Activated T-cell treated with anti-CD3 and anti-CD28 coated beads, Interleukin-2, amount 50 U/mL, for 4 hours (primary cell): ENCODE measurements at places on chromosomes 2 and 18. TPM values are rescaled to one million over a fixed set of nuclear protein-coding genes. Genes with fewer than 3 reads are reported as not detected.

GRCh38 chr2:240319855-240320203 lies 115.6 kb upstream of the GPC1 start:
- no peak for DNase-seq

GRCh38 chr2:100178085-100178788 lies 35.8 kb upstream of the AFF3 start:
- DNase-seq: no peak

DNA sequence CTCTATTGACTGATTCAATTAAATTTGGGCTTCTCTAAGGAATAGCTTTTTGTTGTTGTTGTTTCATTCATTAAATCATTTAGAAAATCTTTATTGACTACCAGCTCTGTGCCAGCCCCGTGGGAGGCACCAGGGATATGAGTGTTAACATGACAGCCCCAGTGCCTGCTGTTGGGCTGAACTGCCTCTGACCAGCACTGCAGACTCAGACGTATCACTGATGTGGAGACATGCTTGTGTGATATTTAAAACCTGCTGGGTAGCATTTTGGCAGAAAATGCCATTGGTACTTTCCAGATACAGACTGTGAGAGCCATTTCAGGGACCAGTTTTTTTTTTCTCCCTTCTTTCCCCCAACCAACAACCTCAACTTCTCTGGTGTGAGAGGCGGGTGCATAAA lies 38.6 kb upstream of the KCNF1 start:
- DNase-seq: no peak

GRCh38 chr2:36497570-36498163 lies 100.3 kb downstream of the FEZ2 start:
- no peak for DNase-seq

DNA sequence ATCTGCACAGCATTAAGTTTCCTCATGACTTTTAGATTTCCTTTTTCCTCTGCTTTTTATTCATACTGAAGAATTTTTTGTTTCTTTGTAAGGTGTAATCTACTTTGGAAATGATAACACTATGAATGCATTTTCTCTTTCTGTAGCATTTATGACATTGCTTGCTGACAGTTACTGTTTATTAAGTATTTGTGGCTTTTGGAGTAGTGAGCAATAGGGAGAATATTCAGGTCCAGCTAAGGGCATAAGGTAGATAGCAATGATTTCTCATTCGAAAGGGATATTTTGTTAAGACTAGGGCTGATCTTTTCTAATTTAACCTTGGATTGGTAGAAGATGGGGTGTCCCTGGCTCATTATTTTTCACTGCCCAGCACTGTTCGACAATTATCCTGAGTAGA lies 80.3 kb downstream of the XRCC5 start:
- no peak for DNase-seq

DNA sequence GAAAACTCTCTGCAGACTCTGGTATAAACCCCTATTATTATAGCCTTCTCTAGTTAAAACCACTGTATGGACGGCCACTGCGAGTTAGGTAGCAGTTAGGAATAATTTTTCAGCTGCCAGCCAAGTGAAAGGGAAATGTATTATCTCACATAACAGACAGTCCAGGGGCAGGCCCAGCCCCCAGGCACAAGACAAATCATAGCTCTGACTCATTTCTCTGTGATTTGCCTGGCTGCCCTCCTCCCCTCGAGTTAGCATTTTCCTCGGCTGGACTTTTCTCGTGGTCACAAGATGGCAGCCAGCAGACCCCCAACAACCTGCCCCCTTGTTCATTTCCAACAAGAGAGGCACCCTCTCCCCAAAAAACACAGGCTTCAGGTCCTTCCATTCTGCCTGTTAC lies 10.5 kb downstream of the VIT start:
- DNase-seq: no peak

DNA sequence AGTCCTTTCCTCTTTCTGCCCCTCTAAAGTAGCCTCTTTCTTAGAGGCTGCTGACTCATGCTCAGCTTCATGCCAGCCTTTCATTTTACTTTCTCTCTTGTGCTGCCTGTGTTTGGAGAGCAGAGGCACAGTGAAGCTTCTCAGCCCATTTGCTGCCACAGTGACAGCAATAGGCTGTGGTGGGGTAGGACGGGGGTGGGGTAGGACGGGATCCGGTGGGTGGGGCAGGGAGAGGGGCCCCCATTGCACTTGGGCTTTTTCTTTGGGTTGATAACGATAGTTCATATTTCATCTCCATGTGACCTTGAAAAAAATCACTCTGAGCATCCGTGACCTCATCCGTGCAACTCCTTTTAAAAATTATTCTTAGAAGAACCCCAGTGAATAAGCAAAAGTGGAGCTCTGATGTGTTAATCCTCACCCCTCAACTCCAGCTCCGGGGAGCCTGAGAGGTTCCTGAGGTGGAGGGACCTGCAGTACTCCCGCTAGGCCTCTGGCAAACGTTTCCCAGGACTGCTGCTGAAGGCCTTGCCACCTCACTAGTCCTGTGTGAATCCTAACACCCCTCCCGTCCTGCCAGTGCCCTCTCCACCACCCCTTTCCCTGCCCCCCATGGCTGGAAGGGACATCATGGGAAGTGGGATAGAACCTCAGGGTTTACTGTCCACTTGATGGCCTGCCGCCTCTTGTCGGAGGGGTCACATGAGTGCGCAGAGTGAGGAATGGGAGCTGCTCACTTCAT lies 70.8 kb downstream of the INPP4A start:
- DNase-seq: no peak

SLC14A1 gene
- not detected for total RNA-seq

GRCh38 chr2:48161628-48162027 lies 255.3 kb upstream of the FBXO11 start:
- DNase-seq: no peak

KIAA2012 gene
- not detected for total RNA-seq

DNA sequence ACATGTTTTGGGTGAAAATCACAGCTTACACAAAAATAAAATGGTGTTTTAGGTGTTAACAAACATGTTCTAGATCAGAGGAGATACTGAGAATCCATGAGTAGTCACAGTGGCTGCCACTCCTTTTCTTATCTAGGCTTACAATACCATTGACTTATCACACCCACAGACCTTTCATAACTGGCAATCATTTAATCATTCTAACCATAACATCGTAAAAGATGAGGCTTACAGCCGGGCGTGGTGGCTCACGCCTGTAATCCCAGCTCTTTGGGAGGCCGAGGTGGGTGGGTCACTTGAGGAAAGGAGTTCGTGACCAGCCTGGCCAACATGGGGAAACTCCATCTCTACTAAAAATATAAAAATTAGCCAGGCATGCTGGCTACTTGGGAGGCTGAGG lies 18.8 kb upstream of the SERPINB5 start:
- DNase-seq: no peak

GRCh38 chr2:31386648-31387047 lies 27.9 kb downstream of the XDH start:
- DNase-seq: no peak

C2orf42 gene
- 16.7 TPM for total RNA-seq

FOXI3 gene
- not detected for total RNA-seq
